ENCODE measurements at places on chromosomes 1 and 21.

DNA sequence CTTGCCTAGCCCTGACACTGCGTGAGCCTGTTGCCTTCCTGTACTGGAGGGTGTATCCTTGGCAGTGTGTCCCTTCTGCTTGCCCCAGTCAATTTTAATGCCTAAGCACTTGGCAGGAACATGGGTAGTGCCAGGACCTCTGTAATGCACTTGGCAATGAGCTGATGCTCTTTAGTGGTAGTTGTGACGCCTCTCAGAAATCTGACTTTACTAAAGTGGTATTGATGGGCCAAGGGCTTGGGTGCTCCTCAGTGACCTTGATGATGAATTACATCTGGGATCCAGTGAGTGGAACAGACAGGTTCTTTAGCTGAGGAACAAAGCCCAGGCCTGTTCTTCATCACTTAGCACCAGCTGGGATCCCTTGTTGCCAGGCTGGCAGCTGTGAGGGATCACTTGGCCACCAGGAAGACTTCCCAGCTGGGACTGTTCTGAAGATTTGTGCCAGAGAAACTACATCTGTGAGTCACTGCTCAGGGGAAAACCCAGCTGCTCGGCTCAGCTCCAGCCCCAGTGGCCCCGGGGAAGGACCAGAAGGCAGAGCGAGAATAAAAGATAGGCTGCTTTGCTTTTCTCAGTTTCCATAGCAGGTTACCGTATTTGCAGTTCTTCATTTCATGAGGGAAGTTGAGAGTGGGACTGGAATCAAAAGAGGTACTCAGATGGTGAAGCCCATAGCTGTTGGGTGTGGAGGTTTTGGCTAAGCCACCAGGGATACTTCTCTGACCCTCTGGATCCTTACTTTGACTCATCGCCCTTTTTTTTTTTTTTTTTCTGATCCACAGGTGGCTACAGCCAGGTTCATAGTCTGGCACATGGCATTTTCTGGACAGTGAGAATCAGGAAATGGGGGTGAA, 28.5 kb upstream of the KCNA2 start:
- no peak for DNase-seq

DNA sequence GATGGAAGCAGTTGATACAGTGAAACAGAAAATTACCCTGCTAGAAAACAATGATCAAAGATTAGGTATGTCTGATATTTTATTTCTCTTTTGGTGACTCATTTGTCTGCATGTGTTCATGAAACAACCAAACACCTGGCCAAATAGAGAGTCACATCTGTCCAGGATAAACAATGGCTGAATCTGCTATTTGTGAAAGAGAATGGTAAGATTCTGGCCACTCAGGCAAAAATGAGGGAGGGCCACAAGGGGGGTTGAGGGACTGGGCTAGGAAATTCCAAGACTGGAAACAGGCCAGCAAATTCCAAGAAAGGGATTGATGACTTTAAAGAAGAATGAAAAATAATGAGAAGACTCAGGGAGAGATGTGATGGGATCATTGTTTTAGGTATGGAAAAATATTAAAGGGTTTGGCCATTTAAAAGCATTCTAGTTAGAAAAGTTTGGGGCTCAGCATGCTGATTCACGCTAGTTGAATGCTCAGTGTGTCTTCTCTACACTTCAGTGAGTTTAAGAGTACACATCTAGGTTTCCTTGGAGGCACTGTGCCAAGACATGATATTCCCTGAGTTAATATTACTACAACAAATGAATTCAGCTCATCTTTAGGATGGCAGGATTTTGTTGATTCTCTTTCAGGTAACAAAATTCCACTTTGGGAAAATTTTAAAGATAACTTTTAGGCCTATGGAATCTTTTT, 44.9 kb downstream of the TRAF5 start:
- DNase-seq, result no peak

GRCh38 chr1:241518476-241519307, 863 bp downstream of the FH start:
- DNase-seq, result no peak

- no peak for DNase-seq
Measured at GRCh38 chr1:53196017-53196484, 573 bp upstream of the CPT2 start.

DNA sequence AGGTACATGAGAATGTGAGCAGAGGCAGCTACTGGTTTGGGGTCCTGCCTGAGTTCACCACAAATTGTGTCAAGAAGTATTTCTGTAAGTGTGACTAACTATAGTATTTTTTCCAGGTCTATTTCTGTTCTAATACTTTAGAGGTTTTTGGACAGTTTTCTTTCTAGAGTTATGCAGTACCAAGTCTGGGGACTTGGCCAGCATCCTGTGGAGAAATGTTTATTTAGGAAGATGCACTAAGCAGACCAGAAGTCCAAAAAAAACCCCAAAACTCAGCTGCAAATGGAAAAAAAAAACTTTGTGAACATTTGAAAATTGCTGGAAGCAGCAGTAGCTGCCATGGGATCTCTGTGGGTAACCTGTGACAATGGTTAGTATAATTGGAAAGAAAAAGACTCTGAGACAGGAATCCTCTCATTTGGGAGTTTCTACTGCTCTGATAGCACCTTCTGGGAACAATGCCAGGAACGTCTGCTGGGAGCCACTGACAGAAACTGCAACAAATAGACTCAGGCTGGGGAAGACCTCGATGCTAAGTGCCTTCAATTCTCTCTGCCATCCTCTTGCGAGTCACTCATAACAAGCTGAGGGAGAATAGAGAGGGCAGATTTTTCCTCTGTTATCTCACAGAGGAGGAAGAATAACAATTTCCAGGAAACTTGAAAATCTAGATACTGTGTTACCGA, 37.6 kb downstream of the OR10R2 start:
- no peak for DNase-seq

GRCh38 chr1:172394141-172394751, 26.2 kb upstream of the C1orf105 start:
- DNase-seq, result no peak

- DNase-seq, result no peak
Measured at GRCh38 chr1:53631622-53632310, 107.2 kb downstream of the GLIS1 start.

DNA sequence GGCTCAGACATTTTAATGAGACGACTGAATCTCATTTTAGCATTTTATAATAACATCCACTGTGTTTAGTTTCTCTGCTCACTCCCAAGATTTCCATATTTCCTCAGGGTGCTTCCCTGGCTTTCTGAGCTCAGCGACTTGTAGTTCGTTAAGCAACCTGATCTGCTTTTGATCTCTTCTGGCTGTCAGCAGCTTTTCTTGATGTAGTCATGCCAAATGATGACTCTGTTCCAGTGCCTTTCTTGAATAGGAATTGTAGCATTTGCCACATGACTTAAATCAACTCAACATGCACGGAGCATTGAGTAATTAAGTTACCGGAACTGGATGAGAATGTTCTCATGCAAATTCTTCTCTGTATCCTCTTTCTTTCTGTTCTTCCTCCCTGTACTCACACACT, 246.1 kb downstream of the FMN2 start:
- DNase-seq, result no peak

DNA sequence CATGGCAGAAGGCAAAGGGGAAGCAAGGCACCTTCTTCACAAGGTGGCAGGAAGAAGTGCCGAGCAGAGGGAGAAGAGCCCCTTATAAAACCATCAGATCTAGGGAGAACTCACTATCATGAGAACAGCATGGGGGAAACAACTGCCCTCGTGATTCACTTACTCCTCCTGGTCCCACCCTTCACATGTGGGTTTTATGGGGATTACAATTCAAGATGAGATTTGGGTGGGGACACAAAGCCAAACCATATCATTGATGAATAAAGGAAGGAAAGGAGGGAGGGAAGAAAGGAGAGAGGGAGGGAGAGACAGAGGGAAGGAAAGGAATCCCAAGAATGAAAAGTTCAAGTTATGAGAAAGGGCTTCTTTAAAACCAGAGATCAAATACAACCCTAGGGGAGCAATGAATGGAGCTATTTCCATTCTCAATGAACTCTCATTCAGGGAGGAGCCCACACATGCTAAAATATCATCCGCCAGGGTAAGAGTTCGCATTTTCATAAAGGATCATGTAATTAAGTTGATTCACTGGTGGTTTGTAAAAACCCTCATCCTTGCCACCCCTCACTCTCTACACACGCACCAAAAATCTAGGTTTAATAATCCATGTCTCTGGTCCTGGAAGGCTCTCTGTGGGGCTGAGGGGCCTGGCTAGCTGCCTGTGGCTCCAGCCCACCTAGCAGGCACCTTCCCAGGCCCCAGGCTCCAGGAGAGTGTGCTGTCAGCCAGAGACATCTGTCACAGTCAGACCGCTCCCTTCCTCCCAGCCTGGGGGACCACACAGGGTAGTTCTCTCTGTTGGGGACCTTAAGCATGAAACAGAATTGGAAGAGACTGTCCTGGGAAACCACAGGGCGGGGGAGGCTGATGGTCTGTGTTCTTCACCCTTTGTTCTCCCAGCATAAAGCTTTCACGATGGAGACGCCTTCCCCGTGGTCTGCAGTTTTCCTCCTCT, 94.0 kb downstream of the CCDC185 start:
- DNase-seq, result no peak

DNA sequence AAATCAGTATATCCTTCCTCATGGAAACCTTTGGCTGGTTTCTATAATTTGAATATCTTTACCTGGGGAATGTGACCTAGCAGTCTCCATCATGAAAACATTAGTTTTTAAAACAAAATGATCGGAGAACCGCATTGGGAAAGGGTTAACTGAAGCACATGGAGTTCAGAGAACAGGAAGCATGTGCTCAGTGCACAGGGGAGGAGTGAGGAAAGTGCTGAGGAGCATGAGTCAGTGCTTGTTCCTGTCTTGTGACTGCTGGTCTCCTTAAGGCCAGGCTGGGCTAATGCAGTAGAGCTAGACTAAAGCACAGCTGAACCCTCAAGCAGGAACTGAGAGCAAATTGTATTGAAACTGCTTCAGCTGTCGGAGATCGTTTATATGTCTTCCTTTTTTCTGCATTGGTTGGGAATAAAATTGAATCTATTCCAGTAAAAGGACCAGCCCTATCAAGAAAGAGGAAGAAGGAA, 5.8 kb downstream of the IFI16 start:
- no peak for DNase-seq

GRCh38 chr1:19564366-19564765, 79.0 kb upstream of the CAPZB start:
- no peak for DNase-seq

GRCh38 chr1:157697781-157698569, 2.6 kb downstream of the FCRL3 start:
- no peak for DNase-seq

DNA sequence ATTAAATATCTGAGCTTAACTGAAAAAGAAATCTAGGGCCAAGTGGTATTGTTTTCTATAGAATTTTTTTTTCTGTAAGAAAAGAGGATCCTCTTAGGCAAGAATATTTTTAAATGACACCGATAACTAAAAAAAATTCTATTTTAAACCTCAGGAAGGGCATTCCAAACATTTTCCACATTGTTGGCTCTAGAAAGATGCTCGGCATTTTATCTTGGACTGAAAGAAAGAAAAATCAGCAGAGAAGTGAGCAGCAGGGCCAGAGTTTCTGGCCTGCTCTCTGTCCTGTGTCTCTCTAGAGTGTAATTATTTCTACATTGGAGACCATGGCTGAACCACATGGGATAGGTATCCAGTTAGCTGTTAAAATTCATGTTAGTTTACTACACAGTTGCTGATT, 192.5 kb upstream of the GREM2 start:
- DNase-seq, result no peak

- DNase-seq, result no peak
Measured at GRCh38 chr1:169796274-169796810, 1.6 kb upstream of the METTL18 start.

Measured in NCI-H187 treated with DMSO at 0.1 percent for 48 hours (cell line).